ENCODE measurements at places on chromosomes 5 and 9. TPM values are rescaled to one million over a fixed set of nuclear protein-coding genes. Genes with fewer than 3 reads are reported as not detected.

The PCDHB10 gene
- 3.4 TPM for total RNA-seq

The OCLN gene
- total RNA-seq, result 104 TPM

The IL31RA gene
- total RNA-seq, result not detected

The BSPRY gene
- 9.1 TPM for total RNA-seq

The PCDHB3 gene
- 1.9 TPM for total RNA-seq

The C8G gene
- total RNA-seq, result not detected

The SLC36A3 gene
- not detected for total RNA-seq

The IFNA13 gene
- total RNA-seq, result not detected

DNA sequence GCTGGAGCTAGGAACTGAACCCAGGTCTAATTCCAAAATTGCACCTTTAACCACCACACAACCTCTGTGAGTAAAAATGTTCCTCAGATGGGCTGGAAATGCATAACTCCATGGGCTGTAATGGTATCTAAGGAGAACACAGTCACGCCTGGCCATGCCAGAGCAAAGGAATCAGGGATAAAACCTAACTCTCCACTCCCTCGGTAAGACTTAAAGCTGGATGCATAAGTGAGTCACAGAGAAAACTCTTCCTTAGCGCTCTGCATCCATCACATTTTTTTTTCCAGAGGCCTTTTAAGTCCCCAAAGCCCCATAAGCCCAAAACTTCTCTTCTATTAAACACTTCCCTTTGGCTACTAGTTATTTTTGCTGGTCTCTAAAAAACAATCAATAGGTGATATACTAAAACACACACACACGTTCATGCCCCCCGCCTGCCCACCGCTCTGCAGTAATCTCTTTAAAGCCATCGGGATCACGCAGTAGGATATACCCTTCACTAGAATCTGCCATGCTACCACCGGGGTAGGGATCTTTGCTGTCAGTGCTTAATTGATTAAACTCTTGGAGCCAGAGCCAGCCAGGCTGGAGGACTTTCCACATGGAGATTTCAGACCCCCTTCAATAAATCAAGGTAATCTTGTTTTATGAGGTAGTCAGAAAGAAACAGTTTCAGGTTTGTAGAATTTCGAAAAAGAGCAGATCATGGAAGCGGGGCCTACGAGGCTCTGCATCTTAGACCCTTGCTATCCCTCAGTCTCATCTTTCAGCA is 212.9 kb downstream of the MAPKAP1 start:
- DNase-seq, result no peak

DNA sequence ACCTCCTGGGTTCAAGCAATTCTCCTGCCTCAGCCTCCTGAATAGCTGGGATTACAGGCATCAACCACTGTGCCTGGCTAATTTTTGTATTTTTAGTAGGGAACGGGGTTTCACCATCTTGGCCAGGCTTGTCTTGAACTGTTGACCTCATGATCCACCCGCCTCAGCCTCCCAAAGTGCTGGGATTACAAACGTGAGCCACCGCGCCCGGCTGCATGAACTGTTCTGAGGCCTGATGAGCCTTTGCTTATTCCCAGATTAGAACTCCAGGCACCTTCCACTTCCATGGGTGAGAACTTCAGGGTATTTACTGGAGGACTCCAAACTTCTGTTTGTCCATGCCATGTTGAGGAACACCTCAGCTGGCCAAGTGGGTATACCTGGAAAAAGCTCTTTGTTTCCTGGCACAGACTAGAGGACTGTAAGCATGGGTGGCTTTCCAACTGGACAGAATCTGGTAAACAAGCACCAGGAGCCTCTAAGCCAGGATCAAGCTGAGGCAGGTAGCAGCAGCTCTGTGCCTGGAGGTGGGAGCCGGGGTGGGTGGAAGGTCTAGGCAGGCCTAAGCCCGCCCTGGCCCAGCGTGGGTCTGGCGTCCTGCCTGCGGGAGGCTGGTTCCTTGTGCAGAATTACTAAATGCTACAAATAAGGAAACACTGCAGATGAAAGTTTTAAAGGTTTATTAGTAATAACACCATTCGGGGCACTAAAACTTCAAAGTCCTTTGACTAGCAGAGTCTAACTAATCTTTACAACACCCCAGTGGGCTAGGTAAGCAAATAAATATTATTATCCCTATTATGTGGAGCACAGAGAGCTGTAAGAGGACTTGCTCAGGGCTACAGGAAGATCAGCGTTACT is 78.4 kb downstream of the SEMA5A start:
- DNase-seq, result no peak

GRCh38 chr9:111274737-111275136 is 55.3 kb downstream of the OR2K2 start:
- DNase-seq, result no peak

GRCh38 chr5:22928821-22929482 is 75.8 kb upstream of the CDH12 start:
- DNase-seq, result no peak

DNA sequence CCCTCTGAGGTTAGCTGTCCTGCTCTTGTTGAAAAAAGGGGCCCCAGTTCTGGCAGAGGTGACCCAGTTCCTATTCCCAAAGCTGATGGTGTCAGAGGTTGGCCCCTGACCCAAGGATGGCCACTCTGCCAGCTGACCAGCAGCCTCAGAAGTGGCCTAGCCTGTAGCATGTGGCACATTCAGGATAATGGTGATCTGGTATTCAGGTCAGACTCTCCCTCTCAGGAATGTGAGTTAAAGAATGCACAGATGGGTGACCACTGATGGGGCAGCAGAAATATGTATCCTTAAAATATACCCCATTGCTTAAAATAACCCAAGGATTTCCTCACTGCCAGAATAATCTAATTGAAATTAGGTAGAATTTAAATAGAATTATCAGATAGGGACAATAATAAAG is 369.2 kb downstream of the SEMA5A start:
- DNase-seq, result no peak

DNA sequence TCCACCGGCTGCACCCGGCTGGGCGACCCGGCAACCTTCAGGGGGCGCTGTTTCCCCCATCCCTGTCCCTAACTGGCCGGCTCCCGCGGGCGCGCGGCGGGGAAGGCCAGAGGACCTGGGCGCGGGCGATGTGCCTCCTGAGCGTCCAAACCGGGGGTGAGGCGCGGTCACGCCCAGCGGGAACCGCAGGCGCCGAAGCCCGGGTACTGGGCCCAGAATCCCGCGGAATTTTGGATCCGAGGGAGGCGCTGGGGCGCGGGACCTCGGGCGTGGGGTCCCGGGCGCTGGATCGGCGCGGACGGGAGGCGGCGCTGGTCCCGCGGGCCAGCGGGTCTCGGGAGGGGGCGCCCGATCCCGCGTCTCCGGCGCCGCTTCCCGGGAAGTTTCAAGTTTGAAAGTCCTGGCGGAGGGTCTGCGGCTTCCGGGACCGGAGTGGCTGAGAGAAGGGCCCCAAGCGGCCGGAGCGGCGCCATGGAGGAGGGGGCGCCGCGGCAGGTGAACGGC is at the start of gene PKN3:
PKN3 (plus strand) TSS at position 59 of the 504 bp plus-strand sequence; CDS start at position 472, 413 bp downstream.
- DNase-seq, result no peak

GRCh38 chr9:85007748-85008147 is 338.2 kb downstream of the NTRK2 start:
- DNase-seq, result no peak

GRCh38 chr5:115470921-115471320 is 73.7 kb downstream of the FEM1C start:
- DNase-seq, result no peak

GRCh38 chr5:170704417-170705192 is 78.9 kb upstream of the GABRP start:
- no peak for DNase-seq

- DNase-seq, result no peak
These were observed 22.2 kb upstream of the TUSC1 start for GRCh38 chr9:25700430-25700829.

Measured in kidney epithelial cell (primary cell).